ENCODE measurements at places on chromosomes 2 and 18. TPM values are rescaled to one million over a fixed set of nuclear protein-coding genes. Genes with fewer than 3 reads are reported as not detected.

SP140 gene
- 1.7 TPM for total RNA-seq

TGFA gene
- total RNA-seq: 6.3 TPM

MROH2A gene
- 2.5 TPM for total RNA-seq

LYPD6B gene
- 1.7 TPM for total RNA-seq

DNA sequence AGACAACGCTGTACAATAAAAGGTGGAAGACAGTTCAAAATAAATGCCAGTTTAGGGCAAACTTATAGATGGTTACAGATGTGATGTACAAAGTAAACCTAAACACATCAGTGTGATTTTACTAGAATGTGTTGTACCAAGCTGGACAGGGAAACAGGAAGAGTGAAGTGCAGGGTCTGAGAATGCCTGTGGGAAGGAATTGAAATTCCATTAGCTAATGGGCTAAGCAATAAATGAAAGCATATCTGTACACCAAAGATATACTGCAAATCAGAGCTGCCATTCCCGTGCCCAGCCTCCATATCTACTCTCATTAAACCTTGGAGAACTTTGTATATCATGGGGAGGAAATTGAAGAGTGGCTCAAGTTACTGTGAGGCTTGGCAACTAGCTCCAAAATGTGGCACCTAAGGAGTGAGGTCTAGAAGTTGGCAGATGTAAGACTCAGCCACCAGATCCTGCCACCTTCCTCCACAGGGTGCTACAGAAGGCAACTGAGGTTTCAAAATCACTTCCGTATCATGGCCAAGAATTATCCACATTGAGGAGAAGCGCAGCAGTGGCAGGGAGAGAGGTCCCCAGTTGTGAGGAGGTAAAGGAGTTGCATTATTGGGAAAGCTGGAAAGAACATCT is 277.8 kb downstream of the TCF4 start:
- no peak for DNase-seq

DNA sequence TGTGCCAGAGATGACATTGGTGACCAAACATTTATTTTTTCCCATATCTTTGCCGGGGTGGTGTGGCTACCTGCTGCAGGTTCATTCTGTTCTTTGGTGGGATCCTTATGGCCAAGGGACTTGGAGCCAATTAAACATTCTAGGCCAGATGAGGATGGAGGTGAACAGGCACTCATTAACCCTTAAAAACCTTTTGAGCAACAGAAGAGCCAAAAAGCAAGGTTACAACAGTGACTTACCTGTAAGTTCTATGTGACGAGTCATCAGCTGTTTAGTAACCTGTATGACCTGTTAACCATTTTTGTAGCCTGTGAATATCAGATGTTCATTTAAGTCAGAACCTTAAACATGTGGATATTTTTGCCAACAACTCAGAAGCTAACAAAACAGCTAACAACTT is 105.6 kb downstream of the XRCC5 start:
- no peak for DNase-seq

SLC35G4 gene
- not detected for total RNA-seq

DNA sequence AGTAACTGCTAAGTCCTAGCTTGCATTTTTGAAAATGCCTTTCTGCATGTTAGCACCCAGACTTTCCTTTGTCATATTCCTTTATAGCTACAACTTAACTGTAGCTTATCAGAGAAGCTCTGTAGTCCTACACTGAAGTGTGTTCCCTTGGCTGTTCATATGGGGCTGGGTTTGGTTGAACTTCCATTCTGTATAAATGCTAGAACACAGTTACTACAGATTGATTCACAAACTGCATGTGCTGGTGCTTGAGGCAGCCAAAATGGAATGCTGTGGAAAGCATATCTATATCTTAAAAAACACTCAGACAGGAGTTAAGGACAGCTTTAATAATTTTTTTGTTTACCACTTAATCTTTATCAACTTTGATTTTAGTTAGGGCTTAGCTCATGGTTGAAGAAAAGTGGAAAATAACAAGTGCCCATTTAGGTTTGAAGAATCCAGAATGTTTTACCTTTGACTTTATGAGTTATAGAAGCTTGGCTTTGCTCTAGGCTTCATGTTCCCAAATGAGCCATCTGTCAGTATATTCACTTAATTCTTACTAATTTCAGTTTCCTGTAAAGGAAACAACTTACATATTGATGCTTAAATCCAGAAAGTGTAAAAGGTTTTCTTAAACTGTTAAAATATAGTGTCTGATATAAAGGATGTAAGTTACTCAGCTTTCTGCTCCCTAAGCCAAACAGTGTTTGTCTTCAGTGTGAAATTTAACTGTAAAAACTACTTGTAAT is 148.9 kb downstream of the AGPS start:
- DNase-seq: no peak

GRCh38 chr2:134682726-134683125 is 36.1 kb downstream of the TMEM163 start:
- peak; percentile 36 for DNase-seq

RGPD4 gene
- total RNA-seq: not detected

GRCh38 chr2:8408560-8409460 is 273.0 kb upstream of the ID2 start:
- DNase-seq: no peak

- DNase-seq: no peak
Measured at GRCh38 chr2:157936406-157936805, 60.3 kb upstream of the ACVR1 start.

DNA sequence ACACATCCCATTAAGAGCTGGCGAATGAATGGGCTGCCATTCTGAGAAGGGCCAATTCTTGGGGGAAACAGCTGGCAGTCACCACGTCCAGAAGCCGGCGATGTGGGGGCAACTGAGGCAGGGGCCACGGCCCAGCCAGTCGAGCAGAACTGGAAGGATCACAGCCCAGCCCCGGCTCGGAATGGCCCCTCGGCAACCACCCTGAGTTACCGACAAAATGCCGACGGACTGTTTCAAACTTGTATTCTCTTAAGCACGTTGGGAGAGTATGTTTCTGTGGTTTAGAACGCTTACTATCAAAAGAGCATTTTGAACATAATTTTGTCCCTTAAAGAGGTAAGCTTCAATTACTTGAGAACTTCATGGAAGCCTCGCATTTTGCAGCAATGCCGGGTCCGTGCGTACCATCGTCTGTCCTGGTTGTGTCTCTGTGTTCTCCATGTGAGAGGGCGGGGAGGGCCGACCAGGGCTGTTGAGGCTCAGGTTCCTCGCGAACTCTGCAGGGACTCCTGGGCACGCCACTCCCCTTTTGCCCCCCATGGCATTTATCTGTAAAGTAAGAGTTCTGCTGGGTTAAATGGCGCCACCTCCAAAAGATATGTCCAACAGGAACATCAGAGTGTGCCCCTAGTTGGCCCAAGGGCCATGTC is 155.9 kb downstream of the TWIST2 start:
- no peak for DNase-seq

All from tongue (tissue), 3 donors.